ENCODE measurements at places on chromosomes 7 and 10.

DNA sequence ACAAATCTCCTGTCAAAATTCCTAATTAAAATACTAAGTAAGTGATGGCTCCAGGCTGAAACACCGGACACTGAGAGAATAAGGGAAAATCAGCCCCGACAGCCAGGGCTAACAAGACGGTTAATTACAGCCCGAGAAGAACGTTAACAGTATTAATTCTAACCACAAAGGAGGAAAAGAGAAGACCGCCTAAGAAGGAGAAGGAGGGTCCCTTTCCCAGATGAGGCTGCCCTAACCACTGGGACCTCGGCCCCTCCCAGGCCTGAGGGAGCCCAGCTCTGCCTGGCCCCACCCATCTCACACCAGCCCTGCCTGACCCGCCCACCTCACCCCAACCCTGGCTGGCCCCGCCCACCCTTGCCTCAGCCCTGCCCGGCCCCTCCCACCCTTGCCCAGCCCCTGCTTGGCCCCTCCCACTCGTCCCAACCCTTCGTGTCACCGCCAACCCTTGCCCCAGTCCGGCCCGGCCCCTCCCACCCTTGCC lies 51.3 kb downstream of the PWWP2B start:
- DNase-seq, result no peak

DNA sequence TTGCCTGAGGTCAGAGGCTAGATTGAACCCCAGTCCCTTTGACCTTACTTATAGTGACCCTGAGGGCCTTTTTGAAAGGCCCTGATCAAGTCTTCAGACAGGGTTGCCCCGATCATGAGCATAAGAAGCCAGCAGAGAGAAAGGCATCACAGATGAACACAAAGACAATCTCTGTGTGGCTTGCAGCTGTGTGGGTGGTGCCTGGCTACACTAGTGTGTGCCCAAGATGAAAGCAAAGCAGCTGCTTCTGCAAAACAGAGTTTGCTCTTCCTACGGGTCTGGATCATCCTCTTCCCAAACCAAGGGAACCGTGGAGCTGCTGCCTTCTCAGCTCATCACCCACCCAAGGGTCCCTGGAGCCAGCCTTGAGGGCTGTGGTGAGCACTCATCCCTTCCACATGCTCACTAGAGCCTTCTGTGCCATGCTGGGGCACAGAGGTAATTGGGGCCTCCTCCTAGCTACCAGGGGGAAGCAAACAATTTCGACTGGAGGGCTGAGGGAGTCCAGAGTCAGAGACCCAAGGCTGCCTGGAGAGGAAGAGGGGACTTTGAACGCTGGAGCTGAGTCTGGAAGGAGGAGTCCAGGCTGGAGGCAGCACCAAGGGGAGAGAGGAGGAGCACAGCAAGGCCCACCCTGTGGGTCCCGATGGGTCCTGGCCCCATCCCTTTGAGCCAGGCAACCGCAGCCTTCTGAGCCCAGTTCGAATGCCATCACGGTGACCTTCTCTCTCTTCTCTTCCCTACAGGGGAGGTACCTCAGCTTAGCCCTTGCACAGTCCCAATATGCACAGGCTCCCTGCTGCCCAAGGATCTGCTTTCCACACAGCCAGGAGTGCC lies 42.3 kb downstream of the ANTXRL start:
- no peak for DNase-seq

GRCh38 chr7:48708635-48709034 lies 215.7 kb upstream of the CDC14C start:
- peak; percentile 22 for DNase-seq

GRCh38 chr10:28503114-28503513 lies 29.8 kb upstream of the WAC start:
- DNase-seq, result peak; percentile 85

- no peak for DNase-seq
Measured at GRCh38 chr7:50817561-50817960, 34.9 kb upstream of the GRB10 start.

DNA sequence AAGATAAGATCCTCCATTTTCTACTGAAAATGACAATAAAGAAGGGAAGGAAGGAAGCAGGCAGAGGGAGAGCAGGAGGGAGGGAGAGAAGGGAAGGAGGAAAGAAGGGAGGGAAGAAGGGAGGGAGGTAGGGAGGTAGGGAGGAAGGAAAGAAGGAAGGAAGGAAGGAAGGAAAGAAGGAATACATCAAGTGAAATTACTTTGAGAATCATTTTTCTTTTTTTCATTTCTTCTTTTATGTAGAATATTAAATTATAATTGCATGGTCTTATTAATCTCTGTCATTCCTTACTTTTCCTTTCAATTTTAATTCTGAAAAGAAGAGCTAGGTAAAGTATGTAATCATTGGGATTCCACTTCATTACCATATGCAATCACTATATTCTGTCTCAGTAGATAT lies 97.8 kb downstream of the PLXDC2 start:
- no peak for DNase-seq

- peak; percentile 70 for DNase-seq
Measured at GRCh38 chr7:151520419-151521261, 945 bp upstream of the RHEB start.

DNA sequence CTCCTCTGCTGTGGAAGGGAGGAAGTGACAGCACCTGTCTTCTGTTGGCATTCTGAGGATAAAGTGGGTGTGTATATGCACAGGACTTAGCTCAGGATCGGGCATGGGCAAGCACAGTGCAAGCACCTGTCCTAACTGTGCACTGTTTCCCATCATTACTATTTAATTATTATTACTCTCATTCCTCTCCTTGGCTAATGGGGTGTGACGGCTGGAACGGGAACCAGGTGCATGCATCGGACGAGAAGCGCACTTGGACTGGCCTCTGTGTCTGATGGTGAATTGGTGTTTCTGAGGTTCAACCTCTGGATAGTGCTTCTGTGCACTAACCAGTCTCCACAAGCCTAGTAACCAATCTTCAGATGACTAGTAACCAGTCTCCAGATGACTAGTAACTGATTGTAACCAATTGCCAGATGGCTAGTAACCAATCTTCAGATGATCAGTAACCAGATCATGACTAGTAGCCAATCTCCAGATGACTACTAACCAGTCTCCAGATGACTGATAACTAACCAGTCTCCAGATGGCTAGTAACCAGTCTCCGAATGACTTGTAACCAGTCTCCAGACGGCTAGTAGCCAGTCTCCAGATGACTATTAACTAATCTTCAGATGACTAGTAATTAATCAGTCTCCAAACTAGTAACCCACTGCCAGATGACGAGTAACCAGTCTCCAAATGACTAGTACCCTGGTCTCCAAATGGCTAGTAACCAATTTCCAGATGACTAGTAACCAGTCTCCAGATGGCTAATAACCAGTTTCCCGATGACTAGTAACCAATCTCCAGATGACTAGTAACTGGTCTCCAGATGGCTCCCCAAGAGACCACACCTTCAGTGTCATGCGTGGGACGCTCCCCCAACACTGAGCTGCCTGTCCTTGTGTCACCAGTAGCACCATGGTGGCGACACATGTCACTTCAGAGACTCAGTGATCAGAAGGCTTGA lies 85.8 kb downstream of the PAXIP1 start:
- DNase-seq, result no peak

DNA sequence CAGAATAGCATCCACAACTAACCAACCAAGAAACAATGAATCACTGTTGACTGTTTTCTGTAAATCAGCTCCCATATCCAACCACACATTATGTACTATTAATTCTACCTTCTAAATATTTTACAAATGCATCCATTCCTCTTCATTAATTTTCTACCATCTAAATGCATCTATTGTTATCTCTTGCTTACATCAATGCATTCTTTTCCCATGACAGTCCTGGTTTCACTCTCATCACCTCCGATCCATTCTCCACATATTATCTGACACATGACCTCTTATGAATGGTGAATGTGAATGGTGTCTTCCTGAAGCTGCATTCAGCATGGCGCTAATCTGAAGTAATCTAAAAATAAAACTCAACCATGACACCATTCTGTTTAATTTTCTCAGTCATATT lies 153.8 kb upstream of the CALCR start:
- DNase-seq, result no peak

GRCh38 chr10:83908506-83908905 lies 230.8 kb upstream of the GHITM start:
- no peak for DNase-seq
